Cardiac fibroblast (primary cell): ENCODE measurements at places on chromosomes 3 and 15.
A peak's percentile ranks its signal among the peaks of the same experiment; 100 is the strongest.

DNA sequence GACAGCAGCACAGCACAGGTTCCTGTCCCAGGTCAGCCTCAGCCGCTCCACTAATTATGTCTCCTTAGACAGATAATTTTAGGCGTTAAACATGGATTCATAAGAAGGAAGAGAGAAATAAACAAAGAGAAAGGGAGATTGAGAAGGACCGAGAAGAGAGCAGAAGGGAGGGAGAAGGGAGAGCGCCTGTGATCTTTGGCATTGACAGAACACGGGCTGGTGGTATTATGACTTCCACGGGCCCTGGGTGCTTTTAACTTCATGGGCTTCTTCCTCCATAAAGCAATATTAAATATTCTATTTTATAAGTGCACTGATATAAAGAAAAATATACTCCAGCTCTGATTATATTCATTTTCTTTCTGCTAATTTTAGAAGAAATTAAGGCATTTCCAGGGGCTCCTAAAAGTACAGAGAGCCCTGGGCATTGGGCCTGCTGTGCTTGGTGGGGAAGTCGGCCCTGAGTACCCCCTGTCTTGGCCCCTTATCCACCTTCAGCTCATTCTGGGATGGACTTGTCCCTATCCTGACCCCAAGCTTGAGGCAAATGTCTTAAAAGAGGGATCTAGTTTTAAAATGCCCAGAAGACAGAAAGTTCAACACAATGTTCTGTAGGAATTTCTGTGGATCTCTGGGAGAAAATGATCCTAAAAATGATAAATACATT lies 135.3 kb downstream of the MEX3B start:
- no peak for DNase-seq

- DNase-seq, result peak; percentile 86
These were observed 7.7 kb downstream of the TNK2 start for GRCh38 chr3:195900436-195901355.

DNA sequence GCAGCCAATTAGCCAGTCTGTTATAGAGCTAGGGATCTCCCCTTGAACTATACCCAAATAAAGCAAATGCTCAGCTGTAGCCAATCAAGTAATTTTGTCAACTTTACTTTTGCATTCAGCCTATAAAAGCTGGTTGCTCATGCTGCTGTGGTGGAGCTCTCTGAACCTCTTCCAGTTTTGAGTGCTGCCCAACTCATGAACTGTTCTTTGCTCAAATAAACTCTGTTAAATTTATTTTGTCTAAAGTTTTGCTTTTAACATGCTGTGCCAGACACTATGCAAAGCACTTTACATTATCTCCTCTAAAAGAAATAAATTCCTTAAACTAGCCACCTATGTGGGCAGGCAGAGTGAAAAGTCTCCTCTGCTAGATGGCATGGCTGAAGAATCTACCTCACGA lies 51.6 kb upstream of the PXYLP1 start:
- no peak for DNase-seq

- no peak for DNase-seq
These were observed 374.2 kb upstream of the BCHE start for GRCh38 chr3:166211451-166211850.

DNA sequence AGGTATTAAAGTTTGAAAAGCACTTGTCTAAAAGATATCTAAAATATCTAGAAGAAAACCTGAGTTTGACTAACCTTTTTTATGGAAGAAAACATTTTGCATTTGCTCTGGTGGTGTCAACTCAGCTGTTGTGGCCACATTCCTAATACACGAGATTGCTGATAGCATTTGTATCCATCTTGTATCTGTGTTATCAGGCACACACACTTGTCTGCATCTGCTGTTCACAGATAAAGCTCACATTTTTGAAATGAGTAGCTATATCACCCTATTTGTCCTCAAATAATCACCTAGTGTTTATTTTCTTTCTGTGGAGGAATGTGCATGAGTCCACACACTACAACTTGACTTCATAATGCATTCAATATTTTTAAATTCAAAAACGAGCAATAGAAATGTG lies 632.3 kb upstream of the NR2F2 start:
- DNase-seq, result no peak

- DNase-seq, result no peak
These were observed 706.3 kb downstream of the PDCD6IP start for GRCh38 chr3:34504775-34505174.

- no peak for DNase-seq
These were observed 47.6 kb downstream of the PHLDB2 start for GRCh38 chr3:111906656-111907055.

GRCh38 chr3:10379161-10379560 lies 58.2 kb upstream of the SEC13 start:
- DNase-seq, result no peak

DNA sequence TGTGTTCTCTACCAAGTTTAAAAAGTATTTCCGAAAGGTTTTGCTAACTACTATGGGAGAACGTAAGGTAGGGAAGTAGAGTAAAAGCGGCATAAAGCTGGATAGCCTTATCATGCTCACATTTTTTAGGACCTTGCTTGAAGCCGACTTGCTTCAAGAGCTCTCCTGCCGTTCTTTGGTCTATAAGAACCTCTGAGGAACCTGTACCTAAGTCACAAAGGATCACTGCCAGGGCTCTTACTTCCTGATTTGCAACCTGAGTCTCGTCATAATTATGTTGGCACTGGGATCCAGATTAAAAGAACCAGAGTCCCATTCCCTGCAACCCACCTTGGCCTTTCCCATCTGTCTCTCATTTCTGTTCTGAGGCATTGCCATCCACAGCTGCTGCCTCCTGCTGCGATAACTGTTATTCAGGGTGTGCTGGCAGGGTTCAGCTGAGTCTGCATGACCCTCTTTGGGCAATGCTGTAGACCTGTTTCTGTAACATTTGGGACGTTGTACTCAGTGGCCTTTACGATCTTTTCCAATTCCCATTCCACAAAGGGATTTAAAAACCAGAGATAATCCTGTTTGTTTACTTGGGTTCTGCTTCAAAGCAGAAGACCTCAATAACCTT lies 131.0 kb upstream of the UMPS start:
- no peak for DNase-seq

DNA sequence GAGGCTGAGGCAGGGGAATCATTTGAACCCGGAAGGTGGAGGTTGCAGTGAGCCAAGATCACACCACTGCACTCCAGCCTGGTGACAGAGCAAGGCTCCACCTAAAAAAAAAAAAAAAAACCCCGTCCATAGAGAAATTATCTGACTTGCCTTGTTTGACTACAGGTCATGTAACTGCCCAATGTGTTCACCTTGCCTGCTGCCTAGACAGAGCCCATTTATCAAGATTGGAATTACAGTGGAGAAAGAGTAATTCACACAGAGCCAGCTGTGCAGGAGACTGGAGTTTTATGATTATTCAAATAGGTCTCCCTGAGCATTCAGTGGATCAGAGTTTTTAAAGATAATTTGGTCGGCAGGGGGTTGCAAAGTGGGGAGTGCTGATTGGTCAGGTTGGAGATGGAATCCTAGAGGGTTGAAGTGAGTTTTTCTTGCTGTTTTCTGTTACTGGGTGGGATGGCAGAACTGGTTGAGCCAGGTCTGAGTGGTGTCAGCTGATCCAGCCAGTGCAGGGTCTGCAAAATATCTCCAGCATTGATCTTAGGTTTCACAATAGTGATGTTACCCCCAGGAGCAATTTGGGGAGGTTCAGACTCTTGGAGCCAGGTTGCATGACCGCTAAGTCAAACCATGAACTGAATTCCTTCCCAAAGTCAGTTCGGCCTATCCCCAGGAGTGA lies 40.8 kb upstream of the ACP3 start:
- no peak for DNase-seq

GRCh38 chr15:48751595-48751994 lies 59.3 kb downstream of the CEP152 start:
- no peak for DNase-seq

DNA sequence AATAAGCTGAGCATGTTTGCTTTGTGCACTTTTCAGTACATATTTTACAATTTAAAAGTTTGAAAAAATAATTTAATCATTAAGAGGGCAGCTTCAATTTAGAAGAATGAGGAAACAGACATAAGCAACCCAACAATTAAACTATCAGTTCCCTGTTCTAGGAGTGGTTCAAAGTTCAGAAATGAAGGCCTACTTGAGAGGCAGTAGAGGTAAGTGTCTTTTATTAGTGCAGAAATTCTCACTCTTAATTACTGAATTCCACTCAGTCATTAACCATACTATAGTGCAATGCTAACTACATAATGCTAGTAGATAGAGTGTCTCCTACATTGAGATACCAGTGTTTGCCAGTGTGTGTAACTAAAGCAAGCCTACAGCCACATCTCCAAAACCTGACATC lies 73.1 kb downstream of the TNIK start:
- DNase-seq, result no peak

DNA sequence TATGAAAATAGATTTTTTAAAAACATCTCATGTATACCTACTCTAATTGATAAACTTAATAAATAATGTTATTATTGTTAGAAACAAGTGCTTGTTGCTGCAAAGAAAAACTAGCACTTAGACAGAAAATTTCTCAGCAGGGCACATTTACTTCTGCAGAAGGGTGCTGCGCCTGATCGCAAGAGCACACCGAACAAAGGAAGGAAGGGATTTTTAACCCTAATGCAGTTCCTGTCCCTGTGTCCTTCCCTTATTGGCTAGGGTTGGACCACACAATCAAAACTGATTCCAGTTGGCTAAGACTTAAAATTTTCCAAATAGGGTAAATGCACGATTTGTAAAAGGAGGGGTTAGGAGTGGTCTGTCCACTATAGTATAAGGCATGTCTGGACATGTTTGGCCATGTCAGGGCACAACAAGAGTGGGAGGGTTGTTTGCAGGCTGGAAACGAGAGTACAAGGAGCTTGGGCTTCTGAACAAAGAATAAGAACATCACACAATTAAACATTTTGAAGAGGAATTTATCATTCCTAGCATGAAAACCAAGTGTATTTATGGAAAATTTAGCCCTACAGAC lies 4.7 kb downstream of the DTWD1 start:
- no peak for DNase-seq

- no peak for DNase-seq
These were observed 95.3 kb downstream of the FMN1 start for GRCh38 chr15:33099213-33099612.

GRCh38 chr3:38421679-38422336 lies 31.9 kb upstream of the ACVR2B start:
- no peak for DNase-seq

GRCh38 chr3:143975554-143976152 lies 4.0 kb downstream of the DIPK2A start:
- peak; percentile 84 for DNase-seq

DNA sequence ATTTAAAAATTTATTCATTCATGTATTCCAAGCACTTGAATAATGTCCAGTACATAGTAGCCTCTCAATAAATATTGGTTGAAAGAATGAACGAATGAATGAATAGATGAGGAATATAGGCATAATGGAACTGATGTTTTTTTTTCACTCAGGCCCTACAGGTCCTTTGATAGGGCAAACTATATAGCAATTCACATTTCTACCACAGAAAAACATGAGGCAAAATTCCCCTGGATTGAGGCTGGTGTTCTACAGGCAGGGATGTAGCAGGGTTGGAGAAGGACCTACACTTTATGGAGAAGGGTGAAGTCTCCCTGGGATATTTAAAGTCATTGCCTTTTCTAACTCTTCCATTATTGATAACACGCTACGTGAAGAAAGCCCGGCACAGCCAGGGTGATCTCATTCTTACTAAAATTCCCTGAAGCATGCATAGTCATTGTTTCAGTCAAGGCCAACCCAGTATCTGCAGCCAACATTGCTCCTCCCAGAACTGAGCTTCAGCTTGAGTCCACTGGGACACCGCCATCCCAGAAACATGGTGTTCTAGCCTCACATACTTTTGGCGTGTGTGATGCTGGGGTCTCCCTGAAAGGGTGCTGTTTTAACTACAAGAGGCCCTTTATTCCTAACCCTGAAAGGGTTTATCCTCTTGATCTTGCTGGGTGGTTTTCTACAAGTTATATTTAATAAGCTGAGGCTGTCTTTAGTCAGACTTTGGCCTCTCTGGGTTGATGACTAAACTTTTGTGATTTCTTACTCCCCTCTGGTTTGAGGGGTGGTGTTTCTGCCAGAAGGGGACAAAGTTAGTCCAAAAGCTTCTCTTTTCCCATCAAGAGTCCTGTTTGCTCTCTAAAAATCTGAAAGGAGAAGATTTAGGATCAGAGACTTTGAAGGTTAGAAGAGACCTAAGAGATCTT lies 25.9 kb upstream of the FBN1 start:
- DNase-seq, result peak; percentile 99

- no peak for DNase-seq
These were observed 163.4 kb downstream of the ALDH1A2 start for GRCh38 chr15:57902155-57902554.

DNA sequence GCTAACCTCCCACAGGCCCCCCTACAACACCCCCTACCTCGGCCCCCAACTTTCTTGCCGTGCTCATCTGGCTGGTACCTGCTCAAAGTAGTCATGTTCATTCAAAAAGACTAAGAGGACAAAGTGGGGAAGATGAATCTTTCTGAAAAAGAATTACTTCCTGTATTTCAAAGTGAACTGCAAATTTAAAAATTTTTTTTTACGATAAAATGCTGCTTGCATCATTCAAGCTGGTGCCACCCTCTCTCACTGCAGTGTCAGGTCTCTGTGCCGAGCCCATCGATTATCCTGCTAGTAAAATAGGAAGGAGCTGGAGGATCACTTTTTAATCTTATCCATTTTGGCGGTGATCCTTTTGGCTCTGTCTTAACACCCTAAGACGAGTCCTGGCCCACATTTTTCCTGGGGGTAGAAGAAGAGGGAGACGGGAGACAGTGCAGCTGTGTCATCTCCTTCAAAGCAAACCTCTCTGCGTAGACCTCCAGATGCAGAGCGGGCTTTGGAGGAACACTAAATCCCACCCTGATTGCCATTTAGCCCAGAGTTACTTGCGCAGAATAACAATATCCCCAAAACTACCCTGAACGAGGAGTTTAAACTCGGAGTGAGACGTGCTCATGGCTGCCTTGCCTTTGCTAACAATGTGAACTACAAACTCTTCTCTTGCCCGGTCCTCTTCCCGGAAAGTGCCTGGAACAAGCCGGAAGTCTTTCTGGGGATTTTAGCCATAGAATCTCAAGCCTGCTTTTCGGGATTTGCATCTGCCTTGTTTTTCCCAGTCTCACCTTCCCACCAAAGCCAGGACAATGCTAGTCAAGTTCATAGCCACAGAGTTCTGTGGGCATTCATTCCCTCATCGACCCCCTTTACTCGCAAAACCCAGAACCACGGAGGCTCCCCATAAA lies 66.2 kb upstream of the CGNL1 start:
- DNase-seq, result no peak

GRCh38 chr3:31531452-31531991 lies 1.2 kb upstream of the STT3B start:
- peak; percentile 44 for DNase-seq

GRCh38 chr3:46293991-46294833 lies 52.0 kb downstream of the CCR3 start:
- DNase-seq, result no peak

DNA sequence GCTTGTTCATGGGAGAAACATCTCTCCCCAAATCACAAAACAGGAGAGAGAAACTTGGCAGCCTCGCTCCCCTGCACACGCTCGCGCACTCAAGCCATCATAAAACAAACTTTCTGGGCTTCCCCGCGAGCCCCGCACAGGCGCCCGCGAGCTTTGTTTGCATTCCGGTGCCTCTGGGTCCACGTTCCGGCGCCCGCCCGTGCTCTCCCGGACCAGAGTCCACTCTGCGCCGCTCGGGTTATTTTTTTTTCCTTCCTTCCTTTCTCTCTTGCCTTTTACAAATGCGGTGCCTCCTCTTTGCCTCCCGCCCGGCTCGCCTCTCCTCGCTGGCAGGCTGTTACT lies 363 bp downstream of the MAGI1 start:
- DNase-seq, result no peak

GRCh38 chr15:92528736-92529135 lies 126.8 kb downstream of the FAM174B start:
- DNase-seq, result no peak

GRCh38 chr3:17130956-17131355 lies 246.2 kb downstream of the PLCL2 start:
- no peak for DNase-seq
